ENCODE measurements at places on chromosomes 7 and 10. TPM values are rescaled to one million over a fixed set of nuclear protein-coding genes. Genes with fewer than 3 reads are reported as not detected.

- DNase-seq: no peak
Observed at GRCh38 chr10:23015021-23015707, 80.2 kb upstream of the MSRB2 start.

PWWP2B gene
- 14.7 TPM for total RNA-seq

GRCh38 chr10:4109469-4109868 is 324.5 kb upstream of the KLF6 start:
- DNase-seq: no peak

ZNF736 gene
- 11.3 TPM for total RNA-seq

DNA sequence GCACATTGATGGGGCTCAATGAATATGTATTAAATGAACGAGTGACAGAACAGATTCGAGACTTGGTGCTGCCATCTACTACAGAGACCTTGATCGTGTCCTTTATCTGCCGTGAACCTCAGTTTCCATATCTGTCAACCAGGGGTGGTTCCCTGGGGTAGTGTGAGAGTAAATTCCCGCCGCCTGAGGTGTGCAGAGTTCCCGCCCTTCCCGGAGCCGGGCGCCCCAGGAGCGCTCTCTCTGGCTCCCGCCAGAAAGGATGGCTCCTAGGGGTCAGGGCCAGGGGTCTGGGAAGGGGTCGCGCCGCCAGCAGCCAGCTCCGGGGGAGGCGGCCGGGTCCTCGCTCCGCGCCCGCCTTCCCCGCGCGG is 333 bp upstream of the PLCE1 start:
- DNase-seq: no peak

PLXNA4 gene
- 14.0 TPM for total RNA-seq

LRRD1 gene
- total RNA-seq: 0.49 TPM

GRCh38 chr10:124306922-124307371 is 111.8 kb downstream of the OAT start:
- DNase-seq: no peak

- DNase-seq: no peak
Observed at GRCh38 chr10:92239600-92240288, 51.1 kb downstream of the CPEB3 start.

- no peak for DNase-seq
Observed at GRCh38 chr10:43695730-43696129, 47.0 kb upstream of the ZNF32 start.

GRCh38 chr7:67913604-67914003 is 917.0 kb downstream of the TYW1 start:
- no peak for DNase-seq

PTPN12 gene
- total RNA-seq: 106 TPM

Data from vagina (tissue), 2 donors.